ENCODE measurements at places on chromosomes 1 and 21. TPM values are rescaled to one million over a fixed set of nuclear protein-coding genes. Genes with fewer than 3 reads are reported as not detected.

- DNase-seq: no peak
Measured at GRCh38 chr1:108045460-108045859, 80.5 kb upstream of the VAV3 start.

LENEP gene
- not detected for polyA plus RNA-seq

NKAIN1 gene
- polyA plus RNA-seq: 56.5 TPM

ZNF683 gene
- polyA plus RNA-seq: 0.14 TPM
